Stimulated activated CD4-positive, alpha-beta T cell treated with anti-CD3 and anti-CD28 coated beads, Interleukin-15, amount 100 ng/mL, for 1 hour (primary cell): ENCODE measurements at places on chromosomes 7 and 10.

DNA sequence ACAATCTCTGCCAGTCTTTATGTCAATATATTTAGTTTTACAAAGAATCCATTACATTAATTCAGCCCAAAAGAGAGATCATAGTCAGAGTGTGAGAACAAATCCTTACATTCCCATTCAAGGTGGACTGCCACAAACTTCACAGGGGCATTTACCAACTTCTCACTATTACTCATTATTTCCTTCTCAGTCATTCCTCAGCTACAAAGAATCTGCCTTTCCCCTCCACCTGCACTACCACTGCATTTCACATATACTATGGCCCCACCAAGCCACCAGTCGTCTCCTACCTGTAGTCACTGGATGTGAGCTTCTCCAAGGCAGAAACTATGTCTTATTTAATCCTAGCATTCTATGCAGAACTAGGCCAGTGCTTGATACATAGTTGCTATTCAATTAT lies 94.3 kb downstream of the USP6NL start:
- DNase-seq, result no peak

DNA sequence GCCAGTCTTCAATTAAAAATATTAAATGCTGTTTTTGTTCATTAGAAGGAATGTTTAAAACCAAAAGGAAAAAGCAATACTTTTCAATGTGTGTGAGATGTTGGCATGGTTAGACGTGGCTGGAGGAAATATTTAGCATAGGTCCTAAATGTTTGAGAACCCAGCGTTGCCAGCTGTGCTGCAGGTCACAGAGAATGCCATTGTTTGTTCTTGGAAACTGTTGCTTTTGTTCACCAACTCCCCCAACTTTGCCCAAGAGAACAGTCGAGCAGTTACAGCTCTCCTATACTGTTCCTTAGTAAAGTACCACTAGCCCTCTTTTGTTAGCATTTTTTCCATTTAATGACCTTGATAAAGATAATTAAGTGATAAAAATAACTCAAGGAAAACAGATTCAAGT lies 44.5 kb upstream of the ELMO1 start:
- DNase-seq, result no peak

DNA sequence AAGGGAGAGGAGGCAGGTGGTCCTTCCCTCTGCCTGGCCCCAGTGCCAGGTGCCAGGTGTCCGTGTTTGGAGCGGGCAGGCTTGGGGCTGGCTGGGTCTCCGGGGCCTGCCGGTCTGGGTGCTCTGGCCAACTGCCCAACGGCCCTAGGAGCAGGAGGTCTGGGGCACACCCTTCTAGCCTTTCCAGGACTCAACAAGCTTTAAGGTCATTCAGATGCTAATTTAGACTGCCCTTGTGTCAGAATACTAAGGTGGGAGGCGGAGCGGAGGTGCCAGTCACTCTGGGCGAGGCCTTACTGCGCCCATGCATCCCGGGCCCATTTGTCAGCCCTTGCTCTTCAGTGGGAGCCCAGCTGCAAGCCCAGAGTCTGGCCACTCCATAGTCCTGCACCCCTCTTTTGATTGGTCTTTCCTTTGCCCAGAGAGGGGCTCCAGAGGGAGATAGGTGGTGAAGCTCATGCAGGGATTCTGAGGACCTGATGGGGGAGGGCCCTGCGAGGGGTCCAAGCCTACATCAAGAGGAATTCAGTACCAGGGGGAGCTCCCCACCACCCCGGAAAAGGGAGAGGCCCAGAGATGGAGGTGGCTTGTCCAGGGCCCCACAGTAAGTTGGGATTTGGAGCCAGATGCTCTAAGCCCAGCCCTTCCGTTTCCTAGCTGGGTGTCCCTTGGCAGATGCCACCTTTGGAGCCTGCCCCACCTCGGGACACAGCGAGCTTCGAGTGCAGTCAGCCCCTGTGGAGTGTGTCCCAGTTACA lies 1.3 kb downstream of the PGAM2 start:
- no peak for DNase-seq

DNA sequence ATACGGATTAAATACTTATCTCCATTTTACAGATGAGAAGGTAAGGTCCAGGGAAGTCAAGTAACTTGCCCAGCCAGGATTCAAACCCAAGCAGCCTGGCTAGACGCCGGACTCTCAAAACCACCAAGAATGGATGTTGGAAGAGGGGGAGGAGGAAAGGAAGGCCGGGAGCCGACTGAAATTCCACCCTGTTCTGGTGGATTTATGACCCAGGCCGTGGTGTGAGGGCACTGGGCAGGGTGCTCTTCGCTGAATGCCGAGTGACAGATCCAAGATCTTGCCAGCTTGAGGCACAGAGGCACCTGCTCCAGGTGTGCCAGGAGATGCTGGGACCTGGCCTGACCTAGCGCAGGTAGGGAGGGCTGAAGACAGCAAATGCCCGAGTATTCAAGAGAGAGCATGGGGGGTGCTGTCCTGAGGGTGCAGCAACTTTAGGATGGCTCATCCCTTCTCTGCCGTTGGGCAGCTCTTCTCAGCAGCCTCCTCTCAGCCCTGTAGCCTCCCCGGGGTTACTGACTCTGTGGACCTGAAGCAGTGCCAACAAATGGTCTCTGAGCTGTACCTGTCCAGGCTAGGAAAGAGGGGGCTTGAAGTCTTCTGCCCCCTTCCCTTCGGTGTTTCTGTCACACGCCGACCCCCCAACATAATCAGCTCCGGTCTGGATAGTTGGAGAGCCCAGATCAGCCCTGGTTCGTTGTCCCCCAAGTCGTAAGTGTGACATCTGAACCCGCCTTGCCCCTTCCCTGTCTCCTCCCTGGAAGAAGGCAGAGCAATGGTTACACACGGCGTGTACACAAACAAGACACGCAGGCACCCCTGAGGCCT lies 713 bp downstream of the LOXL4 start:
- no peak for DNase-seq

GRCh38 chr7:1712907-1713501 lies 42.9 kb downstream of the ELFN1 start:
- no peak for DNase-seq

GRCh38 chr7:31336202-31337001 lies 4.1 kb downstream of the NEUROD6 start:
- DNase-seq, result no peak

DNA sequence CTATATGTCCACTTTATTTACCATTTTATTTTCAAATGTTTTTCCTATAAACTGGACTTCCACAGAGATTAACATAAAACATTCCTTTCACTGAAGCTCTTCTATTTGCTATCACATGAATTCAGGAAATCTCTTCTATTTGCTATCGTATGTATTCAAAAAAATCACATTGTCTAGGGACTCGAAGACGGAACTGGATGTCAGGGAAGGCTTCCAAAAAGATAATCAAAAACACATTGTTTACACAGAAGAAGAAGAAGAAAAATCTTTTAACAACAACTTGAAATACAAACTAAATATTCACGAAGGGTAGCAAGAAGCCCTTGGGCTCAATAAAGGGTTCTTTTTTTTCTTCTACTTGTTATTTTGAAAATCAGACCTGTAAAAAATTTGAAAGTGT lies 426.1 kb upstream of the LRRN3 start:
- no peak for DNase-seq

GRCh38 chr10:71712572-71713134 lies 6.9 kb downstream of the C10orf105 start:
- no peak for DNase-seq

DNA sequence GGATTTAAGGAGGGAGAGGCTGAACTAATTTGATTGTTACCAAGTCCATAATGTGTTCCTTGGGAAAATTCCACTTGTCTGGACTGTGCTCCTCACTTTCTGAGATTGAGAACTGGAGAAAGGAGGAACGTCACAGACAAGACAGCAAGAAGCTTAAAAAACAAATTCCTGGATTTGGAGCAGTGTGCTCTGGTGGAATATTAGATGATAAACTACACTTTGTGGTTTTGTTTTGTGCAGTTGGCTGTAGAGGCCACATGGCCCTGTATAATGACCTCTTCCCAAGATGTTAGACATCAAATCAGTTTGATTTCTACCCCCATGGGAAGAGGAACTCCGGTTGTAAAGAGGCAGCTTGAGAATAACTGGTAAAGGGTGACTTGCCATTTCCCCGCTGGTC lies 421.3 kb upstream of the GALNT17 start:
- no peak for DNase-seq

- DNase-seq, result no peak
Measured at GRCh38 chr10:96536129-96536528, 22.4 kb upstream of the TLL2 start.

DNA sequence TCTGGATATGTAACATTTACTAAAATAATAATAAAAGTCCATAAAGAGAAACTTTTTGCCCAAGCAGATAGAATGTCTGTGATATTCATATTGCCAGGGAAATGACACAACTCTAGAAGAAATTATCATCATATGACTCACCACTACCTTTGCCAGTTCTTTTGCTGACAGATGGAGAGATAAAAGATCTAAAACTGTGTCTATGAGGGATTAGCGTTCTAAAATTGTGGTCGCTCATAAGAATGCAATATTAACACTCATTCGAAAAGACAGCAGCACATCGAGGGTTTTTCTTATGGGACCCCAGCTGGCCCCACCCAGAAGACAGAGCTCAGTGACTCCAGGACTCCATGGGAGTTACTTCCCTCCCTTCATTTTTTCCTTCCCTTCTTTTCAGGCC lies 16.6 kb upstream of the LANCL2 start:
- DNase-seq, result no peak

DNA sequence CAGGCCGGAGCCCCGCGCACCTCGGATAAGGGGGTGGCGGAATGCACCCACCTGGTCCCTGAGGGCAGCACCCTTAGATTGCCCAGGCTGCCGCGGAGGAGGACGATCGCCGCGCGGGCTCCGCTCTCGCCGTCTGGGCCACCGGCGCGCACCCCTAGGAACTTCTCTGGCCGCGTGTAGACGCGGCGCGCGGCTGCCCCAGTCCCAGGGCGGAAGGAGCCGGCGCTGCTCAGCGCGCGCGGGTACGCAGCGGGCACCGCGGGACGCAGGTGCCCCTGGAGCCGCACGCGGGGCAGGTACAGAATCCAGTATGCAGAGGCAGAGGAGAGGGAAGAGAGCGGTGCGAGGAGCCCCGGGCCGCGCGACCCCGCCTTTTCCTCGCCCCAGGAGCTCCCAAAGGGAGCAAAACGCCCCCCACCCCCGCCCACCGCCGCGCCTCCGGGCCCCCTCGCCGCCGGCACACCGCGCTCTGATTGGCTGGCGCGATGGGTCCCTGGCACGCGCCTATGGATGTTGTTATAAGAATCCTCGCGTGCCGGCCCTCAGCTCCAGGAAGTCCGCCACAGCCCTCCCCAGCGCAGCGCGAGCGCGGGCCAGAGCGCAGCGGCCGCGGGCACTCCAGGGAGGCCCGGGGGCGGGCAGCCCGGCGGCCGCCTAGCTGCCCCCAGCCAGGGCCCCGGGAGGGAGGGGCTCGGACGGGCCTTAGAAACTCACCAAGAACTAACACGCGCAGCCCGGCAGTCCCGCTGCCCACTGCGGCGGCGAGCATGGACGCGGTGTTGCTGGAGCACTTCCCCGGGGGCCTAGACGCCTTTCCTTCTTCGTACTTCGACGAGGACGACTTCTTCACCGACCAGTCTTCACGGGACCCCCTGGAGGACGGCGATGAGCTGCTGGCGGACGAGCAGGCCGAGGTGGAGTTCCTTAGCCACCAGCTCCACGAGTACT lies at the start of gene PTF1A:
Gene PTF1A (plus strand): TSS at position 549 of the 948 bp plus-strand sequence. CDS start 219 bp downstream, at position 768.
- DNase-seq, result no peak

DNA sequence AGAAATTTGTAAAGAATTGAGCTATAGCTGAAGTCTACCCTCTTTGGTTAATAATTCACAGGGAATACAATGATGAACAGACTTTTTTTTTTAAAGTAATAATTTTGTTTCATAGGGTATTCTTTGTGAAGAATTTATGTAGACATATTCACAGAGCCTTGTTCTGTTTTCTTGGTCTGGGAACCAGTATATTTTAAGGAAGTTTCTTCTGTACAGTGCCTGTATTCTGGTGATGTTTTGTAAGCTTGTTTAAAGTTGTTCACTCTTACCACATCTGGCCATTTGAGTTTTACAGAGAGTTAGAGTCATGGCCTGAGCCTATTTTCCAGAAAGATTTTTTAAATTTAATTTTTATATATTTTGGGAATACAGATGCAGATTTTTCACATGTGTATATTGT lies 70.3 kb downstream of the CCSER2 start:
- no peak for DNase-seq

- no peak for DNase-seq
Measured at GRCh38 chr7:144785521-144785920, 50.3 kb downstream of the TPK1 start.

GRCh38 chr7:44177570-44178131 lies 11.6 kb downstream of the GCK start:
- no peak for DNase-seq

- DNase-seq, result no peak
Measured at GRCh38 chr7:140542228-140542603, 62.9 kb upstream of the MKRN1 start.

DNA sequence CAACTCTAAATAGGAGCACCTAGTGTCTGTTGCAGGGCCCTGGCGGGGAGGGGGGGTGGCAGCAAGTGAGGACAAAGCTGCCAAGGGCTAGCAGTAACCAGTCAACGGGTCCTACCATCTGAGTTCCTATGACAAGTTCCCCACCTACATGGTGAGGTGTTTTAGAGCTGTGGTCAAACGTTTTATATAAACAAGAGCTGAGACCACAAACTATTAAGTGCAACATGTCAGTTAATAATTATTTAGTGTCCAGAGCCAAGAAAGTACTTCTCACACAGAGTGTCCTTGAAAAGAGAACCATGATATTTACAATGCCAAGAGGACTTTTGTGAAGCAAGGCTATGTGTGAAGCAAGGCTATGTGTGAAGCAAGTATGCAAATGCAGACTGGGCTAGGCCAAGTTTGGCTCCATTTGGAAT lies 434.7 kb downstream of the TNS3 start:
- DNase-seq, result no peak
